ENCODE measurements at places on chromosomes 2 and 18.

DNA sequence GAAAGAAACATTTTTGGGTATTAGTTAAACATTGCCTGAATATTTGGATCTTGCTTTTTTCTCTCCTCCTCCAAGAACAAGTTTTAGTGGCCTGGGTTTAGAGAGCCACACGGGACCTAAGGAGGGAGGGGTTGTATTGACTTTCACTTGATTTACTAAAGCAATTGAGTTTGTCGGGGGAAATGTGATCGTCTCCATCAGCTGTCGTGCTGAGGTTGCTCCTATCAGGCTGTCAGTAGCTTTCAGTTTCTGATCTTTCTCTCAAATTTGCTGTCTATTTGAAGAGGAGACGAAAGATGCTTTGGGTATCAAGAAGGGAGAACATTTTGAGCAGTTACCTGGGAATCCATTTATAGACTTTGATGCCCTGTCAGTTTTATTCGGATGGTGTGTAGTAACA lies 106.0 kb downstream of the SETBP1 start:
- DNase-seq, result no peak

- DNase-seq, result no peak
Measured at GRCh38 chr2:190876631-190877030, 4.0 kb upstream of the GLS start.

DNA sequence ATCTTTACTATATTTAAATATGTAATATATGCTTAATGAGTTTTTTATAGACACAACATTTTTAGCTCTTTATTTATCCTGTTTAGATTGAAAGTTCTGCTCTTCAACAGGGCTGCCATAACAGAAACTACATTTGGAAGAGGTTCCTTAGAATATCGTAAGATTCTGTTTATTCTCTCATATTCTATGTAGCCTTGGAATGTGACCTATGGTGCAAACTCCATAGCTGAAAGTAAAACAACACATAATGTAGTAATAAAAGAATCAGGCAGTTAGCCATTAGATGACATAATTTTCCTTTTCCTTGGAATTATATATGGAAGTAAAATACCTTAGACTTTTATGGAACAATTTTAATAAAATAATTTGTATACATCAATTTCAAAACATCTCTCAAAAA lies 91.3 kb downstream of the ZNF804A start:
- DNase-seq, result no peak

- DNase-seq, result peak; percentile 27
Measured at GRCh38 chr2:213232649-213233437, 51.4 kb upstream of the SPAG16 start.

DNA sequence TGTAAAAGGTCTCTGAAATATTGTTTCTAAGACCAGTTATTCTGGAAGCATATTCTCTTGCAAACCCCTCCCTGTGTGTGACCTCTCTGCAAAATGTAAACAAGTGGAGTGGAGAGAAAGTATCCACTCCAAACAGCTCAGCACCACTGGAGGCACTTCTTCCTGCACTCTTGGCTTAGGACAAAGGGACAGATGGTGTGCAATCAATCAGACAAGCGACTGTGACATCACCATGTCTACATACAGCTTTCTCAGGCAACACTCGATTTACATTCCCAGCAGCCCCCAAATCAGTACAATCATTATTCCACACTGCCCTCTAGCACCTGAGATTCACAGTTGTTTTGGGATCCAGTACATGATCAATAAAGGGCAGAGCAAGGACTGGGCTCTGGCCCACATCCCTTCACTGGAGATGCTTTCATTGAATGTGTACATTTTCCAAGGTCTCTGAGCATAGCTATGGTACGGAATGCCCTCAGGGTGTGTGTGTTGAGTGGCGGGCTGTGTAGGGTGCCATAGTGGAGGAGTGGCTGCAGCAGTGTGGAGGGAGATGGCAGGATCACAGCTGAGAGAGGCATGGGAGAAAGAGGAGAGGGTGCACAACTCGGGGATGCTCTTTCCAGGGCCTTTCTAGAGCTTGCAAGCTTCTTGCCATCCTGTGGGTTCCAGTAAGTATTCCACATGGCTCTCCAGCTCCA lies 311.8 kb upstream of the ST6GAL2 start:
- DNase-seq, result no peak

- no peak for DNase-seq
Measured at GRCh38 chr2:69972822-69973221, 11.4 kb upstream of the ASPRV1 start.

- DNase-seq, result no peak
Measured at GRCh38 chr2:215657844-215658243, 222.0 kb upstream of the FN1 start.

- no peak for DNase-seq
Measured at GRCh38 chr2:178927173-178927572, 120.0 kb upstream of the TTN start.

- no peak for DNase-seq
Measured at GRCh38 chr2:131426727-131427126, 49.2 kb upstream of the TUBA3D start.

GRCh38 chr2:175843625-175844024 lies 158.4 kb downstream of the LNPK start:
- no peak for DNase-seq

DNA sequence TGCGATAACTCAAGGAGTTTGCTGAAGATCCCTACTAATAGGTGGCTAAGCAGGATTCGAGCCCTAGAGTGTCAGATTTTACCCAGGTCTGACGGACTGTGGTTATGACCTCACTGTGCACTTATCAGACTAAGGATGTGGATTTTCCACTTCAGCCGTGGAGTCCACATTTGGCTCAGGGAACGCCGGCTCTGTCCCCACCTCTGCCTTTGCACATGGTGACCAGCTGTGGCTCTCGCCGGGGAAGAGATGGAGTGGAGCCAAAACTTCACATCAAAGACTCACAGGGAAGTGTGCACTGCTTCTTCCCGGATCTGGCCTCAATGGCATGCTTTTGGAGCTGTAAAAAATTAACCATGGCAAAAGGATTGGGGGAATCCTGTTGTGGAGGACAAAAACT lies 249.3 kb upstream of the APCDD1 start:
- DNase-seq, result no peak

DNA sequence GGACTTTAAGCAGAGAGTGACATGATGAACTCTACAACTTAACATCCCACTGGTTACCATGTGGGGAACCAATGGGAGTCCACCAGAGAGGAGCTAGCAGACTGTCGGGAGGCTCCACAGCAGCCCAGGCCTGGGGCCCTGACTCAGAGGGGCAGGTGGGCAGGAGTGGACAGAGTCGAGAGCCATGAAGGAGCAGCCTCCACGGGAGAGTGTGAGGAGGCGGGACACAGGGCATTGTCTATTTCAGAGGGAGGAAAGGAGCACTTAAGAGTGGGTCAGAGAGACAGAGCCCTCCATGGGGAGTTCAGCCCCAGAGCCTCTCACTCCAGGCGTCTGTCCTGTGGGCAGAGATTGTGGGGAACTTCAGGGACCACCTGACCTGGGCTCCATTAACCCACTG lies 118.7 kb downstream of the CYP26B1 start:
- no peak for DNase-seq

Data from stimulated activated CD8-positive, alpha-beta memory T cell treated with anti-CD3 and anti-CD28 coated beads, Interleukin-15, amount 100 ng/mL, for 48 hours (primary cell).